ENCODE measurements at places on chromosomes 6 and 20.
A peak's percentile ranks its signal among the peaks of the same experiment; 100 is the strongest.

GRCh38 chr6:125927761-125928160 is 28.8 kb upstream of the HINT3 start:
- no peak for DNase-seq

GRCh38 chr6:5511954-5512353 is 250.6 kb downstream of the FARS2 start:
- DNase-seq: no peak

- DNase-seq: no peak
Measured at GRCh38 chr6:32937230-32937633, 3.6 kb downstream of the HLA-DMB start.

GRCh38 chr6:133432021-133432989 is 191.1 kb downstream of the EYA4 start:
- no peak for DNase-seq

GRCh38 chr6:162857326-162857725 is 129.6 kb downstream of the PACRG start:
- no peak for DNase-seq

DNA sequence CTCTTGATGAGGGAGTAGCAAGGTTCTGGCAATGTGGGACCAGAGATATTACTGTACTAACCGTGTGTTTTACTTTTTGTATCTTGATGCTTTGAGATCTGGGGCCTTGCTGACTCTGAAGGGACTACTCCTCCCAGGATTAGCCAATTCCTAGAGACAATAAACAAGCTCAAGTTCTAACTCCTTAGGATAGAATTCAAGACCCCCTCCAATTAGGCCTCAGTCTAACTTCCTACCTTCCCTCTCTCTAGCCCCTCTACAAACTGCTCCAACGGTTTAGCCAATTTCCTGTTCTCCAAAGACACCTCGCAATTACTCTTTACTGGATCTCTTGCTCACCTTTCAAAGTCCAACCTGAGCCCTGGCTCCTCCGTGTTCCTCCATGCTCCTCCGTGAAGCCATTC is 158.7 kb upstream of the JARID2 start:
- DNase-seq: no peak

DNA sequence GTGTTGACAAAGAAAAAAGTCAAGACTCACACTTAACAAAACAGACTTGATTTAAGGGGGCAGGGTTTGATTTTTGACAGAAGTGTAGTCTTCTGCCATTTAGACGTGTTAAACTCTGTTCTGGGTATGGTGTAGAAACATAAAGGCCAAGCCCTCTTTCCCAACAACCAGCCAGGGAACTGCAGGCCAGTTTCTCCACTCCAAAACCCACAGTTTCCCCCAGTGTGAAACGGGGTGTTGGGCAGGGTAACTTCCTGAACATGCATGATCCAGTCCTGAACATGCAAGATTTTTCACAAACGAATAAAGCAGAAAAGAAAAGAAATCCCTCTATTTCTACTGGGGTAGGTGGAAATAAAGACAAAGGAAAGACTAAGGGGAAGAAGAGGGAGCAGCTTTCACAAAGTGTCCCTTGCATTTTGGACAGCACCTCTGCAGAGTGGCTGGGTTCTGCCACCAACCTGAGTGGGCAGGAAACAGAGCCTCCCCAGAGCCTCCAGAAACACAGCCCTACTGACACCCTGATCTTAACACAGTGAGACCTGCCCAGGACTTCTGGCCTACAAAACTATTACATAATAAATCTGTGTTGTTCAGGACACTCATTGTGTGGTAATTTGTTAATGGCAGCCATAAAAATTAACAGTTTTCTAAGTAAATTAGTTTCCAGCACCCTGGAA is 7.5 kb downstream of the APMAP start:
- DNase-seq: no peak

- DNase-seq: no peak
Measured at GRCh38 chr6:28875191-28875747, 48.5 kb downstream of the TRIM27 start.

DNA sequence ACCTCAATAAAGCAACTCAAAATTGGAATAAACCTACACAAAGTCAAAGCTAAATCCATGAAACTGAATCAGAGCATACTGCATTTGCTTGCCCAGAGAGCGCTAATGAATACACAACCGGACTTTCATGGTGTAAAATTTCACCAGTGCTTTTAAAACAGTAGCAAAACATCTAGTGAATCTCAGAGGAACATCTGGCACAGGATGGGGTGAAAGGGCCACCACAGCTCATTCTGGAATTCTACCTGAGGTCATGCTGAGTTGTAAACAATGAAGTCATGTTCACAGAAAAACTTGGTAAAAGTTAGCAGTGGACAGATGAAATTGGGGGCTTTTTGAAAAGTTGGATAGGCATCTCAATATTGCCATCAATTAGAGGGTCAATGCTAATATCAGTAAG is 125.6 kb upstream of the STXBP5 start:
- DNase-seq: no peak

GRCh38 chr6:2855061-2855519 is 13.4 kb upstream of the SERPINB1 start:
- peak; percentile 31 for DNase-seq

- DNase-seq: no peak
Measured at GRCh38 chr6:97465877-97466561, 183.0 kb upstream of the MMS22L start.

GRCh38 chr6:158474961-158475343 is 84.9 kb upstream of the TMEM181 start:
- DNase-seq: no peak

DNA sequence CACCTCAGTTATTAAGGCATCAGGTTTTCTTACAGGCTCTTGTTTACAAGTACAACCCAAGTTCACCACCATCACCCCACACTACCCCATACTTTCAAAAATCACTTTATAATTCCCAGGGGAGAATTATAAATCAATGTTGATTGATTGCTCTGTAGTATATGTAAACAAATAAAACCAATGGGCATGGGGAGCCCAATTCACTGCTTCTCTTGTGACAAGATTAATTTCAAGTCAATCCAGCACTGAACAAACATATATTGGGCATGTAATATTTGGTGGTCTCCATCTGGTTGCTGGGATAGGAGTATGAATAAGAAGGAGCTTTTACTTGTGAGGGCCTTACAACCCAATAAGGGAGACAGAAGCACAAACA is 95.8 kb downstream of the CLVS2 start:
- no peak for DNase-seq

DNA sequence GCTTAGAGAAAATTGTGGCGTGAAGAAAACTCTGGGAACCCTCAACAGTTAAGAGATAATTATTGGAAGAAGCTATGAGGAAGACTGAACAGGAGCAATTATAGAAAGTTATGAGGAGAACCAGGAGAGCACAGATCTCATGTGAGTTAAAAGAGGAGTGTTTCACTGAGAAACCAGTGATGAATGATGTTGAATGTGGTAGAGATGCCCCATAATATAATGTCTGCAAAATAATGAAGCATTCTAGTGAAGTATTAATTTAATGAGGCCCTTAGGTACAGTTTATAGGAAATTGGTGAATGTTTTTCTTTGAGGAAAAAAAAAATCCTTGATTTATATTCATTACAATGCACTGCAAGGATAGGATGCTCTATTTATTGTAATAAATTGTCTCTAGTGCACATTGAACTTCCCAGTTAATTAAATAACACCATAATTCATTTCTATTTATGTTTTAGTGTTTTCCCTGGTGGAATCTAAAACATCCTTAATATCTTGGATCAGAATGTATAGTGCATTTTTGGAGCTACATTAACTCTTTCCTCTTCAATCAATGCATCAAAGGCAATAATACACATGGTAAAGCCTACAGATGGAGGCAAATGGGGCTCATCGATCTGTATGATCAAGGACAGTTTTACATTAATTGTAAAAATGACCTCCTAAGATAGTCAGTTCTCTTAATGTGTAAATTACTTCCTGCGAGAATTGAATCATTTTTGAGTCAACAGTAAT is 91.4 kb upstream of the EYS start:
- DNase-seq: no peak

GRCh38 chr6:96862560-96862959 is 25.3 kb upstream of the GPR63 start:
- no peak for DNase-seq

DNA sequence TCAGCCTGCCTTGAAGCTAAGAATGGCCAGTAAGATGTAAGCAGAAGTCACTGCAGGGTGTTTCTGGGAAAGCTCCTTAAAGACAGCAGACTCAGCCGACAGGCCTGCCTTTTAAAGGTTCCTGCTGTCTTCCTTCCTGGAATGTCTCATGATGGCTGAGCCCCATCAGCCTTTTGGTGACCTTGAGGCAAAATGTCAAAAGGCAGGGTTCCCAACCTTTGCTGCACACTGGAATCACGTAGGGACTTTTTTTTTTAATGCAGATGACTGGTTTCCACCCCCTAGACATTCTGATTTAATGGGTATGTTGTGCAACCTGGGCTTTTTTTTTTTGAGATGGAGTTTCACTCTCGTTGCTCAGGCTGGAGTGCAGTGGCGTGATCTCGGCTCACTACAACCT is 11.6 kb downstream of the MDGA1 start:
- no peak for DNase-seq

DNA sequence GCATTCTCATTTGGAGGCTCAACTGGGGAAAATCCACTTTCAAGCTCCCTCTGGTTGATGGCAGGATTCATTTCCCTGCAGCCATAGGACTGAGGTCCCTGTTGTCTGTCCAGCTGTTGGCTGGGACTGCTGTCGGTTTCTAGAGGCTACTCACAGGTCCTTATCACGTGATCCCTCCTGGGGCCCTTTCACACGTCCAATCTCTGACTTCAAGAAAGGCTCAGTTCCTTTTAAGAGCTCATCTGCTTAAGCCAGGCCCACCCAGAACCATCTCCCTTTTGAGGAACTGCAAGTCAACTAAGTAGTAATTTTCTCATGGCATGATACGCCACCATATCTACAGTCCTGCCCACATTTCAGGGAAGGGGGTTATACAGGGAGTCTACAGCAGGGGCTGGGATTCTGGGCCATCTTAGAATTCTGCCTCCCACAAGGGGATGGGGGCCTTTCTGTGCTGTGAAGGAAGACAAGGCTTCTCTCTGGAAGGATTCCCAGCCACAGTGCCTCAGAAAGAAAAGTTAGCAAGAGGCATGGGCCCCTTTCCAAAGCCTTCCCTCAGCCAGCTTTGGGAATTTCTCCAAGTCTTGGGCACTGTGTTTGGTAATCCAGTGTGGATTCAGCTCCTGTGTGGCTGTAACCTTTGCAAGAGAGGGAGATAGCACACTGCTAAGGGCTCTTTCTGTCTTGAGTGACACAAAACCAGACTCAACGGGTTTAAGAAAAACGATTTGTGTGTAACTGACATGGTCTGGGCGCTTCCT is 66.4 kb downstream of the CTCFL start:
- no peak for DNase-seq

- DNase-seq: no peak
Measured at GRCh38 chr20:8124639-8125038, 7.4 kb upstream of the PLCB1 start.

DNA sequence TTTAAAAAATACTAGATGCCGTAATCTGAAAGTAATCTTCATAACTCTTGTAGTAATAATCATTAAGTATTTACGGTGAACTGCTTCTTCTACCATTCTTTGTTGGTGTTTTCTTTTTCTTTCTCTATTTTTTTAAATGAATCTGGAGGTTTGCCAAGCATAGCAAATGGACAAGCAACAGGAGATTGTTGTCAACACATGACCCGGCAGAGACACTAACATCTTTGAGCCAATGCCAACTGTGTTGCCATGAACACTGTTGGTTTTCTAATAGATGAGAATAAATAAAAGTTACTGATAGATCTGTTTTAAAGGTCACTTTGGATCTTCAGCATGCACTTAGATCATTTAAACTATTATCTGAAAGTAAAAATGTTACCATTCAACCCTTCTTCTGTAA is 523.6 kb upstream of the EYS start:
- DNase-seq: no peak

DNA sequence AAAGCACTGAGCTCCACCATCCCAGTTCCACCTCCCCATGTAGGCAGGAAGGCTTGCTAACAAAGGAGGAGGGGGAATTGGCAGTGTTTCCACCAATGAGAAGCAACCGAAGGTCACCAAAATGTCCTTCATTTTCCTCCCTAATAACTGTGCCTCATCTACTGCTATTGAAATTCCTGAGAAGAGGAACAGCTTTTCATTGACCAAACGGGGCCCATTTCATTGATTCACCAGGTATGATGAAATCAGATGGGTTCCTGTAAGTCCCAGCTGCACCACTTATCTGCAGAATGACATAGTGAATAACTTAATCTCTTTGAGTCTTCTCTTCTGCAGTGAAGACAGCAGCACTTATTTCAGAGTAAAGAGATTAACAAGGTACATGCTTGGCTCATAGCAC is 17.3 kb downstream of the TREM1 start:
- no peak for DNase-seq

DNA sequence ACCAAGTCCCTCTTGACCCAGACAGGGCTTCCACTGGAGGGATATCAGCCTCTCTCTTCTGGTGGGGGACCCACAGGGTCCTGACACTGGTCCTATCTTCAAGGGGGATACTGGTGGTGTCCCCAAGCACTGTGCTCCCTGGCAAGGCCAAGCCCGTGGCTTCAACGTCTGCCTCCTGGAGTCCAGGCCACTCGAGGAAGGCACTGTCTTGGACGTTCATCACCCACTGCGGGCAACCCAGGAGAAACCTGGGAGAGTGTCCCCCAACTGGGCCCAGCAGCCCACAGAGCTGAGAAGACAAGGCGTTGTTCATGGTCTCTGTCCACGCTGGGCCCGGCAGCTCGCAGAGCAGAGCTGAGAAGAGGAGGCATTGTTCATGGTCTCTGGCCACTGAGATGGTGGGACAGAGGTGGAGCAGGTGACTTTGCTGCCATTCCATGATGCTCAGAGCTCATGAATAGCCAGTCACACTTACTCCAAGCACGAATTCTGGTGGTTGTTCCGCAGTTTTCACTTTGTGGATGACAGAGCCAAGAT is 37.5 kb upstream of the FRMD1 start:
- DNase-seq: no peak

- DNase-seq: no peak
Measured at GRCh38 chr6:133359256-133359655, 118.1 kb downstream of the EYA4 start.
